ENCODE measurements at places on chromosomes 5 and 9.

DNA sequence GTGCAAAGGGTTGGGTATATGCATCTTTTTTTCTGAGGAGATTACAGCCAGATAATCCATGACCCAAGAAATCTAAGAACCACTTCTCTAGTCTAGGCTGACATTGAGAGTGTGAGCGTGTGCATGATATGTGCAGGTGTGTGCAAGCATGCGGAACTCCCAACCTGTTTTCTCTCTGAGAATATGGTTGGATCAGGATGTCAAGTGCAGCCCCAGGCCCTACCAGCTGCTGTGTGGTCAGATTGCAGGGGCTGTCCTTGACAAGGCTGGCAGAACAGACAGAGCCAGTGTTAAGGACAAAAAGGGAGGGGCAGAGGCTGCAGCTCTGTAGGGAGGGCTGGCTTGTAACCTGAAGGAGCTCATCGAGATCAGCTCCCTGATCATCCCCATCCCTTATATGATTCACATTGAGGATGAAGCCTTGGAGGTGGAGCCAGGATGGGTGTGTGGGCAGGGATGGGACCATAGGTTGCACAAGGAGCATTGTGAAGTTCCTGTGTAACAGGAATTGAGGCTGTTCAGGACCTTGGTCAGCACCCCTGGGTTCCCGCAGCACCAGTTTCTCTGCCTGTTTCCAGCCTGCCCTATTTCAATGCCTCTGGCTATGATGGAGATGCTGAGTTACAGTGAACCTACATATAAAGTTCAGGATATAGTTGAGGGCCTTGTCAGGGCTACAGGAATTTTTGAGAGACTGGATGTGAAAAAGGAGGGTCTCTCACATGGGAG lies 52.6 kb upstream of the ARAP3 start:
- peak; percentile 72 for DNase-seq

DNA sequence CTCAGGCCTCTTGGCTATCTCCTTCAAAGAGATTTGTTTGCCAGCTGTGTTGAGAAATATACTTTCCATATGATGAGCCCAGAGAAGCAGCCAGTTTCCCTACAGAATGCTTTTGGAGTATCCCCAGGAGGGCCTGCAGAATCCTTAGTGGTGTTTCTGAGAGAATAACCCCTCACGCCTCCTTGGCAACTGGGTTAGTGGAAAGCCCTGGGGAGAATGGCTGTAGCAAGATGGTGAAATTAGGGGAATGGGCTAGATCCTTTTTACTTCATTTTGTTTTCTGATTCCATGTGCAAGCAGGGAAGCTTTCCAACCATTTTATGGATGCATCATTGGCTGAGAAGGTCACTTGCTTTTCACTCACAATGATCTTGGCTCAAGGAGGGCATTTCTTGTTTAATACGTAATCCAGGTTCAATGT lies 364.6 kb downstream of the DMRT2 start:
- DNase-seq: no peak

- DNase-seq: peak; percentile 45
Observed at GRCh38 chr9:124399323-124399967, 15.8 kb downstream of the PSMB7 start.

GRCh38 chr5:178422400-178422775 lies 167.8 kb downstream of the COL23A1 start:
- no peak for DNase-seq

DNA sequence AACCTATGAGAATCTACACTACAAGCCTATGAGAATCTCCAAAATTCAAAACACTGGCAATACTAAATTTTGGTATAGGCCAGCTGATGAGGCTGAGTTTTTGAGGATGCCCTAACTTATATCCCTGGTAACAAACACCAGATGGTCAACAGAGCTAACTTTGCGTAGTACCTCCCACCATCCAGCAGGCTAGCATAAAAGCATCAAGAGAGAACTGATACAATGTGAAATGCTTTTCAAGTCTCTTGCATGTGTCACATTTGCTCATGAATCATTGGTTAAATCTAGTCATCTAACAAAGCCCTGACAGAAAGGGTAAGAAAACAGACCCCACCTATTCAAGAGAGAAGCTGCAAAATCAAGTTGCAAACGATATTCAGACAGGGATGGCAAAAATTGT lies 1609.7 kb upstream of the CDH9 start:
- no peak for DNase-seq

- DNase-seq: peak; percentile 19
Observed at GRCh38 chr9:80503671-80504281, 932.0 kb downstream of the TLE4 start.

- DNase-seq: no peak
Observed at GRCh38 chr9:100479820-100480219, 6.9 kb downstream of the TMEFF1 start.

GRCh38 chr5:83509540-83509939 lies 38.0 kb downstream of the VCAN start:
- DNase-seq: peak; percentile 86

DNA sequence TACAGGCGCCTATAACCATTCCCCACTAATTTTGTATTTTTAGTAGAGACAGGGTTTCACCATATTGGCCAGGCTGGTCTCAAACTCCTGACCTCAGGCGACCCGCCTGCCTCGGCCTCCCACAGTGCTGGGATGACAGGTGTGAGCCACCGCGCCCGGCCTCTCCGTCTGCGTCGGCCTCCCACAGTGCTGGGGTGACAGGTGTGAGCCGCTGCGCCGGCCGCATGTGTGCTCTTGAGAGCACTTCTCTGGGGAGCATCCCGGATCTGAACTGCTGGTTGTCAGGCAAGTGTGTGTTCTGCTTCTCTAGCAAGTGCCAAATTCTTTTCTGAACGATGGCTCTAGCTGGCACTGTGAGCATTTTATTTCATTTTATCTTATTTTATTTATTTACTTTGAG lies 3.7 kb upstream of the ENTPD2 start:
- DNase-seq: no peak

DNA sequence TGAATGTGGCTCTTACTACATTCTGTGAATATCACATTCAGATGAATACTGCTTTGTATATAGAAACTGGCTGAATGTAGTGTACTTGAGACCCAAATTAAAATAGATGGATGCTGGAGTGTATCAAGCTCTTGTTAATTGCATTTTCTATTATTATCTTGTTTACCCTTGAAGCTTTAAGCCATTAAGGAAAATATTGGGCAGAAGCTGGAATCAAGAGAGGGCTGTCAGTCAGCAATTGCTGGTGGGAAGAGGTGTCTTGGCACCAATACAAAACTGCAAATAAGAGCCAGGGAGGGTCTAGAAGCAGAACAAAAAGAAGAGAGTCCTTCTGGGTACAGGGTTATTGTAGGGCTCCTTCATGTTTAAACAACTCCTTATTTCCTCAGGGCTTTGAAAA lies 38.8 kb downstream of the MUSK start:
- no peak for DNase-seq

GRCh38 chr5:150847334-150847695 lies 994 bp downstream of the IRGM start:
- DNase-seq: no peak

GRCh38 chr5:149774906-149775305 lies 44.8 kb downstream of the PPARGC1B start:
- no peak for DNase-seq

DNA sequence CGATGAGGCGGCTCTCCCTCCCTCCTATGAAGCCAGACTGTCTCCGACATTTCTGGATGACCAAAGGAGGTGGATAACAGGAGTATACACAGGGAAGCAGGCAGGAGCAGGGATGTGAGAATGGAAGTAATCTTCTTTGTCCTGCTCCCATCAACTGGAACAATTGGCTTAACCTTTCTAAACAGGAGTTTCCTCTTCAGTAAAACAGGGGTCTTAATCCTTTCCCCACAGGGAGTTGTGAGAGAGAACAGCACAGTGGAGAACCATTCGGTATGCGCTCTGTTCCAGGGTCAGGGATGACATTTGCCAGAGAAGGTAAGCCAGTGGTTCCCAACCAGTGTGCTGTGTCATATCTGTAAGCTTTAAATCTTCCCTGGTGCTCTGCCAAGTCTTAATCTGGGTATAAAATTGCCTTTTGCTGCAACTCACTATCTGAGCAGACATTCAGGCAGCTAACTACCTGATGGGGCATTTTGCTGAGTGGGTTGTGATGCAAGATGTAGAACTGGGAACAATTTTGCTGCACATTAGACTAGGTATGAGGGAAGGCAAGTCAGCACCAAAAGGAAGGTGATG lies 294.8 kb upstream of the KIF2A start:
- no peak for DNase-seq

DNA sequence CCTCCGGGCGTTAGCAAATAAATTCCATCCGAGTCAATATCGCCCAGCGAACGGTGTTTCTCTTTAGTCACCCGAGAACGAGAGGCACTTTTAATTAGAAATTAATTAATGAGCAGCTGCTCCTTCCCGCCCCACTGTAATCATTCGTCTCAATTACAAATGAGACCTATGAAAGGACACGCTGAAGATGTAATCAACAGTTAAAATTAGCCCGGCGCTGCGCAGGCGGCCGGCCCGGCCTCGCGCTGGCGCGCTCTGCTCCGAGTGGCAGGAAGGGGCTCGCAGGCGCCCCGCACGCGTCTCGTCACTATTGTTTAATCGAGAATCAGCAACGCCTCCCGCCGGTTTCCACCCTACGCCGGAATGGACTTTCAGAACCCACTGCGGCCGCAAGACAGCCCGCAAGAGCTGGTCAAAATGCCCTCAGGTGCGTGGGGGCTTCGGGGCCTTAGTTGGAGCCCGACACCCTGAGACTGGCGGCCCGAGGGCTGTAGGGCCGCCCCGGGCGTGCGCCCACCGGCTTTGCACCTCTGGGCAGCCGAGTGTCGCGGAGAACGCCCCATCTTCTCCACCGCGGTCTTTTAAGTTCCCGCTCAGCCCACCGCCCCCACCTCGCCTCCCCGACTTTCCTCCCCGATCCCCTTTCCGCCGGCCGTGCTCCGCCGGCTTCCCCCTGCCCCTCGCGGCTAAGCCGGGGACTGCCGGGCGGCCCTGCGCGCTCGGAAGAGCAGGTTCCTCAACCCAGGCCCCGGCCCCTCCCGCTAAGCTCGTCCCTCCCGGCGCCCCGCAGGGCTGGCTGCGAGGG lies 597 bp upstream of the IRX4 start:
- no peak for DNase-seq

GRCh38 chr9:77290373-77290772 lies 113.0 kb downstream of the VPS13A start:
- DNase-seq: no peak

DNA sequence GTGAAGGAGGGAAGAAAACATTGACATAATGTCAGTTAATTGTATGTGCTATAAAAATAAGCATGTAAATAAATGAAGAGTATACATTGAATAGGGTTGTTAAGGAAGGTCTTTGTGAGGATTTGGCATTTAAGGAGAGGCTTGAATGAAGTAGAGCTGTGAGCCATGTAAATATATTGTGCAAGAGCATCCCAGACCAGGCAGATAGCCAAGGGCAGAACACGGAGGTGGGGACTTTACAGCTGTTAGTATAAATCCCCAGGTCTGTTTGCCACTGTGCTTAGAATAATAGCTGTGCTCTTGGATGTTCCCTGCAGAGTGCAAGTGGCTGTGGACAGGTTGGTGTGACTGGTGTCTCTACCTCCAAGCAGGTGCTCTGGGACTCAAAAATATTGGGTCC lies 211.7 kb downstream of the LRRC70 start:
- DNase-seq: peak; percentile 53

GRCh38 chr5:32586276-32586599 lies 881 bp downstream of the SUB1 start:
- DNase-seq: no peak

- DNase-seq: no peak
Observed at GRCh38 chr5:132261881-132262845, 4.7 kb downstream of the PDLIM4 start.

DNA sequence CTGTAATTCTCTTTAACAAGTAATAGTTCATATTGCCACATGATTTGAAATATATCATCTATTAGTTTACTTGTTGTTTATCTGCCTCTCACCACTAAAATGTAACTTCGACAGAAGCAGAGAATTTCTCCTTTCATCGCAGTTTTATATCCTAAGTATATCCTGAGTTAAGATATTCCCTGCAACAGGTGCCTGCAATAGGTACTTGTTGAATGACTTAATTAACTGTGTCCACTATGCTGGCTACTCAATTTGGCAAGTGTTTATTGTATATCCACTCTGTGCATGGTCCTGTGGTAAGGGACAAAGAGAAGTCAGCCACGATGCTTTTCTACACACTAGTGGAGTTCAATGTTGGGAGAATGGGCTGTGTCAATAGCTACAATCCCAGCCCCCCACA lies 108.5 kb downstream of the PSAT1 start:
- DNase-seq: no peak

- DNase-seq: no peak
Observed at GRCh38 chr5:69528035-69528434, 32.0 kb upstream of the GTF2H2C start.

DNA sequence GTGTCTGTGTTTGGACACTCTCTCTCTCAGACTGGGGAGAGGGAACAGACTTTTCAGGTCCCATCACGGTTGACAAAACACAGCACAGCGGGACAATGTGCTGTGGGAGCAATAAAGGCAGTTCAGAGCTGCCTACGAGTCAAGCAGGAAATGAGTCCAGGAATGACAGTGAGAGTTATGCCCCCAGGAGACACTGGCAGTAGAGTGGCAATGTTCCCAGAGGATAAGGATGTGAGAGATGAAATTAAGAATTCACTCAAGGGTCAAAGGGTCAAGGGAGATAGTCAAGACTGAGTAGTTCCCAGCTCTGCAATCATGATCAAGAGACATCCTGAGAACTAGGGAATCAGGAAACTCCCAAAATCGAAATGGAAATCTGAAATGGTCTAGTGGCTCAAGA lies 156.1 kb downstream of the LURAP1L start:
- DNase-seq: no peak

DNA sequence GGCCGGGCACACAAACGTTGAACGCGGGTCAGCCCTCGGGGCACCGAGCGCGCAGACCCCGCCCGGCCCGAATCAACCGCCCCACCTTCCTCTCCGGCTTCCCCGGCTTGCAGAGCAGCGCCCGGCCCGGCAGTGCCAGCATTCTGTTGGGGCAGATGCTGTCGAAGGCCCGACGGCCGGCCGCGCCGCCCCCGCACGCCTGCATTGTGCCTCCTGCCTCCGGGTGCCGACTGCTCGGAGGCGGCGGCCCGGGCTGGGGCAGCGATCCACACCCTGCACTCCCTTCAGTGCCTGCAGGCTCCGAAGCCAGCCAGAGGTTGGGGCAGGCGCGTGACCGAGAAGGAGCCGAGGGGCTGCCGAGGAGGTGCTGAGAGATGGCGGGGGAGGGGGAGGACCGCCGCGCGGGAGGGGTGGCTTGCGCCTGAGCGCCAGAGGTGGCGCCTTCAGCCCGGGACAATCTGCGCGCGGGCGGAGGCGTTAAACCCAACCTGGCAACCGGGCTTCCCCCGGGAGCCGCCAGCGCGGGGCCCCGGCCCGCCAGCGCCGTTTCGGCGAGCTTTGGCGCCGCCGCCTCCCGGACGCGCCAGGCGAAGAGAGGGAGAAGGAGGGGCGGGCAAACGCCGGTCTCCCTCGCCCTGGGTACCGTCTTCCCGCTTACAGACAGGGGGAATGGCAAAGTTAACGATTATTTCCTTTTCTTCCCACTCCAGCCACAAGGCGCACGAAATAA lies at the start of gene MCIDAS:
Gene MCIDAS (minus strand): TSS at position 382 of the 730 bp plus-strand sequence. CDS start 177 bp downstream, at position 205.
- no peak for DNase-seq

- no peak for DNase-seq
Observed at GRCh38 chr5:146873186-146873917, 5.2 kb downstream of the PPP2R2B start.
